Tibial artery (tissue), 4 donors: ENCODE measurements at places on chromosomes 12 and 14.

DNA sequence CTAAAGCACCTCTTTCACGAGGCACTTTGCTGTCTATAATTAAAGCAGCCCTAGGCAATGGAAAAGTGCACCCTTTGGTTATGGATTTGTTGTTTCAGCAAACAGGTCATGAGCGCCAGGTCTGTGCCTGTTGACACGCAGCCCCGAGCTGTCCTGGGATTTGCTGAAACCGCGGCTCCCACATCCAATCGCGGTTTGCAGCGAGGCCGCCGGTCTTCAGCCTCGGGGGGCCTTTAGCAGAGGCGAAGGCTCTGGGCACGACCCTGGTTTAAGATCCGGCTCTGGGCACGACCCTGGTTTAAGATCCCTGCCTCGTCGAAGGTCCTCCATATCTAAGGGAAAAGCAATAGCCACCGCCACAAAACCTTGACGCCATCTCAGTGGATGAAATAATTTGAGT is 79.2 kb downstream of the GLT1D1 start:
- H3K4me1 ChIP-seq = no peaks in the 10 kb centered on the region
- DNase-seq = no peak
- H3K36me3 ChIP-seq = no peaks in the 10 kb centered on the region
- no peak overlapping the region for H3K27ac ChIP-seq

GRCh38 chr12:130677957-130678558 is 38.0 kb downstream of the RIMBP2 start:
- no peaks in the 10 kb centered on the region for H3K36me3 ChIP-seq
- no peaks in the 10 kb centered on the region for H3K27me3 ChIP-seq
- H3K4me1 ChIP-seq = no peaks in the 10 kb centered on the region
- no peak for DNase-seq

- no peak overlapping the region for H3K4me3 ChIP-seq
- no peak for DNase-seq
- H3K4me1 ChIP-seq = no peaks in the 10 kb centered on the region
- no peaks in the 10 kb centered on the region for H3K27me3 ChIP-seq
- H3K36me3 ChIP-seq = no peaks in the 10 kb centered on the region
These were observed 30.9 kb downstream of the NIN start for GRCh38 chr14:50800032-50800431.

DNA sequence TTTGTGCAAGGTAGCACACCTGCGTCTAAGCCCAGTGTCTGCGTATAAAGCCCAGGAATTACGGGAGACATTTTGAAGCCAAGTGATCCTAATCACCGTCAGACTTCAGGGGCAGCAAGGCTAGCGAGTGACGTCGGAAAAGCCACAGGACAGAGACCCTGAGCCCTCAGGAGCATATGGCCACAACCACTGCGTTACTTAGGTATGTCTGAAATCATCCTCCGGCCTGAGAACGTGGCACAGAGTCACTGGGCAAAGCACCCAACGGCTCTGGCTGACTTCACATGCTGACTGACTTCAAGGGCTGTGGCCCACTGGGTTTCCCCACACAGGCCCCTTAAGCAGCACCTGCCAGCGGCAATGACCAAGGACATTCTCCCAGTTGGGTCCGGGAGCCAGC is 71.5 kb downstream of the RIMBP2 start:
- no peaks in the 10 kb centered on the region for H3K36me3 ChIP-seq
- no peak overlapping the region for H3K27ac ChIP-seq
- H3K4me3 ChIP-seq = no peak overlapping the region
- H3K4me1 ChIP-seq = no peaks in the 10 kb centered on the region
- DNase-seq = no peak

DNA sequence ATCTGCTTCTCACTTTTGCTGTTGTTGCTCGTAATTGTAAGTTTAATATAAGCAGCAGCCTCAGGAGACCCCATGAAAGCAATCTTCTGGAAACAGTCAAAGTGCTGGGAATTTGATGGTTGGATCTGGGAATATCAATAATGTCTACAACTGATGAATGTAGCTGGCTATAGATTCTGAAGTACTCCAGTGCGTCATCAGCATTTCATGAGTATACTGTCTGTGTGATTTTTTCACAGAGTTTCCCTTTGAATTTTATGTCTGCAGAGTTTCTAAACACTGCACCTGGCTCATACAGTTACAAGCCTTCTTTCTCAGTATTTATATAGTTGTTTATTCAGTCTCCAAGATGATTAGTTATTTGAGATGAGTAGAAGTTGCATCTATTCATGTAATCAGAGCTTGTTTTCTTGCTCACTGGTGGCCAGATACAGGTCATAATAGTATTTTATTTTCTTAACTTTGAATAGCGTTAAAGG is 222.3 kb downstream of the RAD51B start:
- DNase-seq = no peak
- peak overlapping the region; percentile 83 for H3K27ac ChIP-seq
- H3K36me3 ChIP-seq = no peaks in the 10 kb centered on the region
- no peaks in the 10 kb centered on the region for H3K27me3 ChIP-seq
- peaks cover 37% of the 10 kb centered on the region for H3K4me1 ChIP-seq

DNA sequence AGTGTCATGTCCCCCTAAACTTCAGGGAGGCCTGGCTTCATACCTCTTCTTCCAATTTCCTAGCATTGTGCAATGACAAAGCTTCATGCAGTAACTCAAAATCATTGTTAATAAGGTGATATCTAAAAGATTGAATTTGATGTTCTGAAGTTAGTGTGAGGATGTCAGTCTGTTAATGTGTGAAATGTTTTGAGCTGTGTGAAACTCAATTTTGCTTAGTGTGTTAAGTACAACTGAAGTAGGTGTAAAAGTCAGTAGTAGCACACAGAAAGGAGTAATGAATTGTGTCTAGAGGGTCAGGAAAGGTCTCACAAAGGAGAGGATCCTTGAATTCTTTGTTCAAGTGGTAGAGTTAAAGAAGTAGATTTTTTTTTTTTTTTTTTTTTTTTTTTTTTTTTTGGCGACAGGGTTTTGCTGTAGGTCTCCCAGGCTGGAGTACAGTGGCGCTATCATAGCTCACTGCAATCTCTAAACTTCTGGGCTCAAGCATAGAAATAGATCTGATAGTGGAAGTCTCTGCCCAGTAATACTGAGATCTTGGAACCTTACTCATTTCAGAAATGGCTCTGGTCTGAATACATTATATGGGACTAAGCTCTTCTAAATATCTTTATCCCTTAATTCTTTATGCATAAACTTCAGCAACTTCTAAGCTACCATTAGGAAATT is 63.9 kb downstream of the FUT8 start:
- no peak for DNase-seq
- H3K27me3 ChIP-seq = no peaks in the 10 kb centered on the region
- H3K36me3 ChIP-seq = no peaks in the 10 kb centered on the region
- H3K4me1 ChIP-seq = no peaks in the 10 kb centered on the region
- H3K27ac ChIP-seq = no peak overlapping the region

DNA sequence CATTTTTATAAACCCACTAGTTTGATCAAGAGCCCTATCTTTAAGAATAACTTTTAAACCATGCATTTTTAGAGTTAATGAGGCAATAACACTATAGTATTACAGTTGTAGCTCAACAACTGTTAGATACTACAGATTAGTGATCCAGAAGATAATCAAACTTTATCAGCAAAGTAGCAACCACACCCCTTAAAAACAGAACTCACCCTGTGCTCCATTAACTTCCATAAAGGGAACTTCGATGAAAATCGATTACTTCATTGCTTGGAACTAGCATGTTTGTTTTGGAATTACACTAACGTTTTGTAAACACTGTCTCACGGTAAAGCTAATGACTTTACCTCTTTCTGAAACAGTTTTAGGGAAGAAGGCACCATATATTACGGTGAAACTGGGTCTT is 1.4 kb downstream of the SGPP1 start:
- no peaks in the 10 kb centered on the region for H3K36me3 ChIP-seq
- H3K27ac ChIP-seq = peak overlapping the region; percentile 86
- peak overlapping the region; percentile 94 for H3K4me3 ChIP-seq
- no peak for DNase-seq
- peaks cover 19% of the 10 kb centered on the region for H3K4me1 ChIP-seq
- no peaks in the 10 kb centered on the region for H3K27me3 ChIP-seq

DNA sequence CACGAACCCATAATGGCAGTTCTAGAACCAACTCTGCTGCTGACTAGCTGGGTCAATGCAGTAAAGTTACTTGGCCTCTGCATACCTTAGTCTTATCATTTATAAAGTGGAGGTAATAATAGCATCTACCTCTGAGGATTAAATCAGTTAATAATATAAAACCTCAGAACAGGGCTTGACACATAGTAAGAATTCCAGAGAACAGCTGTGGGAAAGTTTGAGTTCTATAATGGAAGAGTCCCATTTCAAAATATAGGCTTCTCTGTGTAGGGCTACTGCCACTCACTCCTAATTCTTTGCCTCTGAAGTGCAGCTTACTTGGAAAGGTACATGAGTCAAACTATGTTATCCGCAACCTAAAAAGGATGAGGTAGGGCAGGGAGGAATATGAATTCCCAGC is 269.2 kb upstream of the PRKD1 start:
- no peak overlapping the region for H3K27ac ChIP-seq
- no peak for DNase-seq
- H3K4me1 ChIP-seq = peaks cover 16% of the 10 kb centered on the region

DNA sequence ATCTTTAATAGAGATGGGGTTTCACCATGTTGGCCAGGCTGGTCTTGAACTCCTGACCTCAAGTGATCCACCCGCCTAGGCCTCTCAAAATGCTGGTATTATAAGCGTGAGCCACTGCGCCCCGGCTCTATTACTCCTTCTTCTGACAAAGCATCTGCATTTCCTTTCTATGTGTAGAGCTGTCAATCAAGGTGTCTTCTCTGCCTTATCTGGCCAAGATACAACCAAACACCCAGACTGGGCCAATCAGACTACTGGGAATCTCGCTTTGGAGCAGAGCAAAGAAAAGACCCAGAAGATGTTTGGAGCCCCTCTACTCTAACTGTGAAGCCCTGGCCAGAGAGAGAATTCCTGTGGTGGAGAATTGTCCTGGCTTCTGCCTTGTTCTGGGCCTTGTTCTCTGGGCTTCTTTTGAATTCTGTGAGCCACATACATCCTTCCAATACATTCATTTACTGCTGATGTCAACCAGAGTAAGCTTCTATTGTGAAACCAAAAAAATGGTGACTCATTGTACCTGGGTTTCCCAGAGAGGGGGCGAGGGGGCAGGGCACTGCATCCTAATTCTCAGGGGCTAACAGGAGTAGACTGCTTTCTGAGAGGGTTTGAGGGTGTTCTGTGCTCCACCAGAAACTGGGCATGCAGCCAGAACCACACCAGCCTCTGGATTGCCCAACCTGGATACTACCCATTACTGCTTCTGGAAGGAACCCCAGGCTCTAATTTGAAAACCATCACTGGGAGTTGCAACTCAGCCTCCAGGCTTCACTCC is 18.8 kb upstream of the FLVCR2 start:
- H3K36me3 ChIP-seq = no peaks in the 10 kb centered on the region
- DNase-seq = no peak
- no peaks in the 10 kb centered on the region for H3K4me1 ChIP-seq
- H3K27me3 ChIP-seq = no peaks in the 10 kb centered on the region

DNA sequence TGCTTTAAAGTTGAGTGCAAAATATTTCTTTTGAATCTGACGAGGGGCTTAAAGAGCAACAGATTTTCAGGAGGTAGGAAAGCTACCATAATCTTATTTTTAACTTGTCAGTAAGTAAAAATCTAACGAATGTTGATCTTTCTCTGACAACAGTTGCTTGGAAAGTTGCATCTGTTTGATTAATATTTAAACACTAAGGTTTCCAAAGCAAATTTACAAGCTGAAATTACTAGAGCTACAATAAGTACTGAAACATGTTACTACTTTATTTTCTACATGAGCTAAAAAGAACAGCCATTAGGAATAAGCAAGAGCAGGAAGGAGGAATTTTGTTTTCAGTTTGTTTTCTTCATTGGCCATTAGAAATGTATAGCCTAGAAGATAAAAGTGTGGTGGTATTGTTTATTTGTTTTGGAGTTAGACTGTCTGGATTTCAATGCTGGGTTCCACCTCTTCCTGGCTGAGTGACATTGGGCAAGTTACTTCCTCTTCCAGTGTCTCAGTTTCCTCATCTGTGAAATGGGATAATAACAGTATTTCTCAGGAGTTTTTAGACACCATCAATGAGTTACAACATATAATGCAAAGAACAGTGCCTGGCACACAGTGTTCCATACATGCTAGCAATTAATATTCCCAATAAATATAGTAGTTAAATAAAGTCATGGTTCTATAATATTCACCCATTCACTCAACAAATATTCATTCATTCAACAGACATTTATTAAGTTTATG is 87.9 kb upstream of the FLRT2 start:
- H3K4me3 ChIP-seq = no peak overlapping the region
- no peak for DNase-seq
- no peaks in the 10 kb centered on the region for H3K27me3 ChIP-seq
- H3K36me3 ChIP-seq = no peaks in the 10 kb centered on the region
- no peak overlapping the region for H3K27ac ChIP-seq
- peaks cover 6% of the 10 kb centered on the region for H3K4me1 ChIP-seq

DNA sequence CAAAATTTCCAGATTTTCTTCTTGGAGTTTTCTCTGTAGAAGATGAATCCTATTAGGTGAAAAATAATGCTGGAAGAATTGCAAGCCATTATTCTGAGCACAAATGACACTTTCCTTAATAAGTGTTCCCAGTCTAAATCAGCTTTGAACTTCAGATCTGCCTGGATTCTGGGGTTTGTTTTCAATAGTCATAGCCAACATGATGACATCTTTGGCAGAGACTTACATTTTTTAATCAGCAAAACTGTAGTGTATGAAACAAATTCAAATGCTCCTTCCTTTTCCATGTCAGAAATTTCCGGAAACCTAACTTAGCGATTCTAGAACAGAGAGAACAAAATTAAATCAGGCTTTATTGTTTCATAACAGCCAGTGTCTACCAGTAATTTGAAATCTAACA is 88.5 kb downstream of the TSPAN8 start:
- H3K36me3 ChIP-seq = no peaks in the 10 kb centered on the region
- no peak overlapping the region for H3K4me3 ChIP-seq
- H3K27me3 ChIP-seq = no peaks in the 10 kb centered on the region

GRCh38 chr12:84763107-84763506 is 149.5 kb downstream of the SLC6A15 start:
- H3K4me3 ChIP-seq = no peak overlapping the region
- no peaks in the 10 kb centered on the region for H3K4me1 ChIP-seq
- no peak for DNase-seq
- H3K27me3 ChIP-seq = no peaks in the 10 kb centered on the region

DNA sequence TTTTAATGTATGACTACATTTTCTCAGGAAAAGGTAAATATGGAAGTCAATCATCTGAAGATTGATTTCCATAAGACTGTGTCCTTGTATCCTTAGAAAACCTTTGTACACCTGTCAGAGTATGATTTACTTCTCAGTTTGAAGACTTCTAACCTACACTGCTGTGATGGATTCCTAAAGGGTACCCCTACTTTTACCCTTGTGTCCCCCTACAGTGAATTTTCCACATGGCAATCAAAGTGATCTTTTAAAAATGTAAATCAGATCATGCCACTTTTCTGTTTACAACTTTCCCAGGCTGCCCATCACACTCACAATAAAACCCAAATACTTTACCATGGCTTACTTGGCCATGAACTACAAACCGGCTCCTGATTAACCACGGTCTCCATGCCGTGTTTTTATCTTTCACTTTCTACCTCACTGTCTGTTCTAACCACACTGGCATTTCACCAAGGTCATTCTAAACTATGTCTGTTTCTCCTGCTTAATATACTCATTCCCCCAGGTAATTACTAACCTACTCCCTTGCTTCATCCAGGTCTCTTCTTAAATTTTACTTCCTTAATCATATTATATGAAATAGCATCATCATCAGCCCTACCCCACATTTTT is 8.1 kb downstream of the DNAI7 start:
- H3K4me1 ChIP-seq = no peaks in the 10 kb centered on the region
- no peak overlapping the region for H3K4me3 ChIP-seq
- H3K27ac ChIP-seq = no peak overlapping the region
- DNase-seq = no peak
- no peaks in the 10 kb centered on the region for H3K27me3 ChIP-seq
- no peaks in the 10 kb centered on the region for H3K36me3 ChIP-seq
